ENCODE measurements at places on chromosomes 4 and X.
A peak's percentile ranks its signal among the peaks of the same experiment; 100 is the strongest.

DNA sequence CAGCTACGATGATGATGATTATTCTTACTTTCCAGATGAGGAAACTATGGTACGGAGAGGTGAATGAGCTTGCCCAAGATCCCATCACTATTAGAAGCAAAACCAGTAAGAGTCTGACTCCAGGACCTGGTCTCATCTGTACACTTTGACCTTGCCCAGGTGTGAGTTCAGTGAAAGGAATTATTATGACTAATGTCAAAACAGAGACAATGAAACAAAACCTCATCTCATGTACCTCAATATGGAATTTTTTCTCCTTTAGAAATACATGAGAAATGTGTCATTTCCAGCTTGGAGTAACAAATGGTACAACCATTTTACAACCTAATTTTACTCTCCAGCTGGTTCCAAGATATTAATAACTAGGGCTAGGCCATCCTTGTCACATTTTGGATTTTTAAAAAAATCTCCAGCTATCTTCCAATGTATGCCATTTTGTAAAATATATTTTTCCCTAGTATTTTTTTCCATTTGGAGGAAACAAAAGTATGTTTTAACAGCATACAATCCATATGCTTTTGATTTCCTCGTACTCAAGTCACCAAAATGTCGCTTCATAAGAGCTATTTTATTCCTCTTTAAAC lies 213.8 kb downstream of the PTTG2 start:
- no peak for DNase-seq

GRCh38 chrX:137426695-137427425 lies 139.1 kb upstream of the ZIC3 start:
- DNase-seq = no peak

DNA sequence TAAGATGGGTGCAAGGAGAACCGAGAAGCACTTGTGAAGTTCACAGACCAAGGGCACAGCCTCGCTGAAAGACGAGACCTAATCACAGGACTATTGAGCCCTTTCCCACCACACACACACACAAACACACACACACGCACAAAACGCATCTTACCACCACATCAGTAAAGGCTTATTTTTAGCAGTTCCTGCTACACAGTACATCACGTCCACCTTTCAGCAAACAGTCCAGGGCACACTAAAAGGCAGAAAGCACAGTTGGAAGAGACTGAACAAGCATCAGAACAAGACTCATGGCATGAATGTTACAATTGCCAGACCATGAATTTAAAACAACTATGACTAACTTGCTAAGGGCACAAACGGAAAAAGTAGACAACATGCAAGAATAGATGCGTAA lies 83.6 kb upstream of the MAPK10 start:
- DNase-seq = no peak

GRCh38 chrX:110145854-110146253 lies 142.9 kb downstream of the TMEM164 start:
- peak; percentile 51 for DNase-seq

GRCh38 chrX:136752346-136752745 lies 28.4 kb downstream of the ARHGEF6 start:
- DNase-seq = no peak

DNA sequence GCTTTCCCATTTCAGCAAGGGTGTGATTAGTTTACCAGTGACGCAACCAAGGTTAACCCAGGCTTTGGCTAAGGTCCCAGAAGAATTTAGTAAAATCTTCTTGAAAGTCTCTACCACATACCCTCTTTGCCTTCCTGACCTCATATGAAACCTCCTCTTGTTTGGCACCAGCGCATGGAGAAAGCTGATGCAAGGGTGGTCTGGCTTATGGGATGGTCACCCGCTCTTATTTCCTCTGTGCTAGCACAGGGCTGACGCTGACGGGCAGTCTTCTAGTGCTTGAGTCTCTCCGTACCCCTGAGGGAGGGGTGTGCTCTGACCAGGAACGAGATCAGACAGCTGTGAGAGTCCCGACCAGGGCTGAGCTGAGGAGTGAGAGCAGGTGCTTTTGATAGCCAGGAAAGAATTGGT lies 137.6 kb downstream of the TENM3 start:
- no peak for DNase-seq

- no peak for DNase-seq
These were observed 12.8 kb downstream of the SLC6A14 start for GRCh38 chrX:116449156-116449555.

Data from fibroblast of lung (primary cell).